Hepatocyte (in vitro differentiated cells): ENCODE measurements at places on chromosomes 1 and 21. TPM values are rescaled to one million over a fixed set of nuclear protein-coding genes. Genes with fewer than 3 reads are reported as not detected.
A peak's percentile ranks its signal among the peaks of the same experiment; 100 is the strongest.

- DNase-seq = peak; percentile 66
These were observed 126.4 kb downstream of the CLIC6 start for GRCh38 chr21:34795175-34795547.

- no peak for DNase-seq
These were observed 37.5 kb upstream of the DNAJC11 start for GRCh38 chr1:6738987-6739676.

Gene ELAPOR1
- total RNA-seq = 2.5 and 3.0 TPM in 2 replicates

DNA sequence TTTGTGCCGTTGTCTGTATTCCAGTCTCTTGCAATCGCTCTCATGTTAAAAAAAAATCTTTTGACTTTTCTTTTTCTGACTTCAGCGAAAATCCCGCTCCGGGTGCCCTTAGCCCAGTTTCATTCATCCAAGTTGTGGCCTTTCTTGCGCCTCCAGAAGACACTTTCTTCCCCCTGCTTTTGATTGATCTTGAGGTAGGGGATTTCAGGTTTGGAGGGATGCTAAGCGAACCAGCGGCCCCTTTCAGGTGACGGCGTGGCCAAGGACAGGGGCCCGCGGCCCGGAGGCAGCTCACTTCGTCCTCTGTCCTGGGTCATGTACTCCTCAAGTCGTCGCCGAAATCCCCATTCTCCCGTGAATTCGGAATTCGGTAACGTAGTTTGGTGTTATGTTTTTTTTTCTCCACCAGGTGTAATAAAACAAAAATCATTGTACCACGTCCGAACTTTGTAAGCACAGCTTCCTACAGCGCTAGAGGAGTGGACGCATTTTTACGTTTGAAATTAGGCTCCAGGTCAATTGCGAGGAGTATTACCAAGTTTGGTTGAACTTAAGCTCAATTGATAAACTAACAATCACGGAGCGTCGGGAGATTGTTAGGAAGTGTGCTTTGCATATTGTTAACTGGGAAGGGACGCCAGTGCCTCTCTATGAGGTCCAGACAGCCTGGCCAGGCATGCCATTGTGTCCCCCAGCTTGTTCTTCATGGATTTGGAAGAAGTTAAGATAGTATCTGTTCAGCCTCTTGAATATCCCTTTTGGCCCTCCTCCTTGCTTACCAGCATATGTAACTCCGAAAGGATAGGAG, 1.1 kb downstream of the MRPS6 start:
- DNase-seq = peak; percentile 27

Gene TDRD5
- total RNA-seq = not detected in 2 replicates

DNA sequence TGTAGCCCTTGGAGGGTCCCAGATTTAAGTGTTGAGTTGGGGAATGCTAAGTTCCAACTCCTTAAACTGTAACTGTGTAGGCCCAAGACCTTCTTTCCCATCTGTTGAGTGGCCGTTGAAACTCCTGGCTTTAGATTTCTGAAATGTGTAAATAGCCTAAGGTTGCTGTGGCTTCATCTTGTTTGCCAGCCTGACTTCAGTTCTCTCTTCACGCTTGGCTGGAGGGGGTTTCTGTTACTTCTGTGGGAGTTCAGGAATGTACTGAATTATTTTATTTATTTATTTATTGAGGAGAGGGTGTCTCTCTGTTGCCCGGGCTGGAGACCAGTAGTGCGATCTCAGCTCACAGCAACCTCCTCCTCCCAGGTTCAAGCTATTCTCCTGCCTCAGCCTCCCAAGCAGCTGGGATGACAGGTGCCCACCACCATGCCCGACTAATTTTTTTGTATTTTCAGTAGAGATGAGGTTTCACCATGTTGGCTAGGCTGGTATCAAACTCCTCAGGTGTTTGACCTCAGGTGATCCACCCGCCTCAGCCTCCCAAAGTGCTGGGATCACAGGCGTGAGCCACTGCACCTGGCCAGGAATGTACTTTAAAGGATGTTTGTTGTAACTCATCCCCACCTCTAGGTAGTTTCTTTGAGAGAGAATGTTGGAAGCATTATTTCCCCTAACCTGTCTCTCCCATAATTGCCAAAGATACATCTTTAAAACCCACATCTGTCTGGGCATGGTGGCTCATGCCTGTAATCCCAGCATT, 5.9 kb downstream of the TTC39A start:
- DNase-seq = no peak

DNA sequence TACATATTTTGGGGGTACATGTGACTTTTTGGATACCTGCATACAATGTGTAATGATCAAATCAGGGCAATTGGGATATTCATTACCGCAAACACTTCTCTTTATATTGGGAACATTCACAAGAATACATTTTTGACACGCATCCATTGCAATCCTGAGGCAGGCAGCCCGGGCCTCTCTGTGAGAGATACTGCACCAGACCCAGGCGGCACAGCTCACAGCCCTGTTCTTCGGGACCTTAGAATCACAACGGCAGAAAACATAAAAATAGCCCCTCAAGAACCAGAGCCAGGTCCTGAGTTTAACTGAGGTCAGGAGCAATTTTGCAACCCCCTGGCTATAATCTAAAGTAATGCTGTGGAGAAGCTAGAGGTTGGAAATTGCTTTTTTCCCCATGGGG, 90.8 kb upstream of the PGBD5 start:
- DNase-seq = no peak

- no peak for DNase-seq
These were observed 27.6 kb upstream of the GUCA2A start for GRCh38 chr1:42192106-42192505.
